ENCODE measurements at places on chromosomes 6 and 20.

- DNase-seq, result no peak
- no peak overlapping the region for H3K4me3 ChIP-seq
- H3K27me3 ChIP-seq, result peaks cover 3% of the 10 kb centered on the region
- no peak overlapping the region for H3K27ac ChIP-seq
- H3K36me3 ChIP-seq, result no peaks in the 10 kb centered on the region
These were observed 8.4 kb upstream of the EPB41L1 start for GRCh38 chr20:36145877-36146707.

- peaks cover 36% of the 10 kb centered on the region for H3K27me3 ChIP-seq
- H3K4me1 ChIP-seq, result peaks cover 6% of the 10 kb centered on the region
- no peak overlapping the region for H3K27ac ChIP-seq
- no peak for DNase-seq
These were observed 17.8 kb upstream of the RAET1L start for GRCh38 chr6:150043096-150043495.

- no peak for DNase-seq
- no peaks in the 10 kb centered on the region for H3K27me3 ChIP-seq
- H3K36me3 ChIP-seq, result no peaks in the 10 kb centered on the region
- H3K27ac ChIP-seq, result no peak overlapping the region
- H3K4me3 ChIP-seq, result no peak overlapping the region
These were observed 20.7 kb upstream of the SH3BGRL2 start for GRCh38 chr6:79610306-79611009.

DNA sequence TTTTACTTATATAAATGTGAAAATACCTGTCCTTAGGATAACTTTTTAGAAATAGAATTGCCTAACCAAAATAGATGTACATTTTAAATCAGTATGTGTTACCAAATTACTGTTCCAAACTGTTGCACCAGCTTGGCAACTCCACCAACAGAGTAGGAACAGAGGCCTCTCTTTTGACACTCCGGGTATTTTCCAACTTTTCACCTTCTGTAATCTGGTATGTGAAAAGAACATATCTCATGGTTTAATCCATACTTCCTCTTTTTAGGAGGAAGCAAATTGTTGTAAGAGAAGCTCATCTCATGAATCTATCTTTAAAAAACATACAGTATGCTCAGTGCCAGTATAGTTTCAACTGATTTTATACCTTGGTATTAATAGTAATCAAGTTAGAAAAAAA is 24.9 kb downstream of the RNF144B start:
- no peaks in the 10 kb centered on the region for H3K27me3 ChIP-seq
- DNase-seq, result peak; percentile 48
- H3K4me3 ChIP-seq, result no peak overlapping the region
- H3K27ac ChIP-seq, result no peak overlapping the region
- peaks cover 21% of the 10 kb centered on the region for H3K4me1 ChIP-seq
- no peaks in the 10 kb centered on the region for H3K36me3 ChIP-seq

DNA sequence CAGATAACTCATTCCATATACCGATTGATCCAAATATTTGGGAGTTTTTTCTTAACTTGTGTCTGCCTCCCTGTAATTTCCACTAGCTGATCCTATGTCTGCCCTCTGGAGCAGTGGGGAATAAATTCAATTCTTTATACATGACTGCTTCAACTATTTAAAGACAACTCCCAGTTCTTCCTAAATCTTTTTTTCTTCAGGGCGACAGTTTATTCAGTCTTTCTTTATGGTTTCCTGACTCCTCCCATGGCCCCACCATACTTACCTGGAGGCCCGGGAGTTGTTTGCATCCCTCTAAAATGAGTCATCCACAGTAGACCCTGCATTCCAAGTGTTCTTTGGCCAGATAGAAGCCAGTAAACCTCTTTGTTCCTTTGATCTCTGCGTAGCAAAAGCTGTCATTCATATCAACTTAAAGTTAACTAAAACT is 73.6 kb downstream of the LCA5 start:
- H3K36me3 ChIP-seq, result no peaks in the 10 kb centered on the region
- H3K4me3 ChIP-seq, result no peak overlapping the region
- no peaks in the 10 kb centered on the region for H3K27me3 ChIP-seq
- H3K4me1 ChIP-seq, result no peaks in the 10 kb centered on the region
- DNase-seq, result no peak
